IMR-90 (cell line): ENCODE measurements at places on chromosomes 1 and 21. TPM values are rescaled to one million over a fixed set of nuclear protein-coding genes. Genes with fewer than 3 reads are reported as not detected.

GRCh38 chr1:159853417-159854115 lies 8.9 kb downstream of the VSIG8 start:
- H3K4me3 ChIP-seq = peak overlapping the region; percentile 62; the same call in 1 of the 2 replicates
- H3K36me3 ChIP-seq = no peaks in the 10 kb centered on the region
- peak overlapping the region; percentile 75; the same call in 1 of the 2 replicates for H3K27ac ChIP-seq
- no peaks in the 10 kb centered on the region for H3K27me3 ChIP-seq

DNA sequence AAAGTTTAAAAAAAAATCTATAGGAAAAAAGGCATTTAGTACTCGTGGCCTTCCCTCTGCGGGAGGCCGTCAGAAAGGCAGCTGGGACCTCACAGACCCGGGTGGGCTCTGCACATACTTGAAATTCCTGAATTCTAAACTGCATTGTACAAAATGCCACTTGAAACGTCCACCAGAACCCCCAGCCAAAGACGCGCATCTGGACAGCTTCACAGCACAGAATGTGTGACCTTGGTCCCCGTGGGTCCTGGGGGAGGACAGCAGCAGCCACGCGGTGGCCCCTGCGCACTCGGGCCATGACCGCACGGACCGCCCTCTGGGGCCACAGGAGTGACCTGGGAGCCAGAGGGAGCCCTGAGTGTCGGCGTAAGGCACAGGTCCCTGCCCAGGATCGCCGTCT lies 20.6 kb upstream of the MRPS14 start:
- H3K27ac ChIP-seq = no peak overlapping the region
- no peaks in the 10 kb centered on the region for H3K36me3 ChIP-seq
- no peaks in the 10 kb centered on the region; the same call in 1 of the 2 replicates for H3K27me3 ChIP-seq
- no peak for DNase-seq
- no peaks in the 10 kb centered on the region for H3K4me1 ChIP-seq

Gene CBR3
- polyA plus RNA-seq = 15.4 and 18.7 TPM in 2 replicates

DNA sequence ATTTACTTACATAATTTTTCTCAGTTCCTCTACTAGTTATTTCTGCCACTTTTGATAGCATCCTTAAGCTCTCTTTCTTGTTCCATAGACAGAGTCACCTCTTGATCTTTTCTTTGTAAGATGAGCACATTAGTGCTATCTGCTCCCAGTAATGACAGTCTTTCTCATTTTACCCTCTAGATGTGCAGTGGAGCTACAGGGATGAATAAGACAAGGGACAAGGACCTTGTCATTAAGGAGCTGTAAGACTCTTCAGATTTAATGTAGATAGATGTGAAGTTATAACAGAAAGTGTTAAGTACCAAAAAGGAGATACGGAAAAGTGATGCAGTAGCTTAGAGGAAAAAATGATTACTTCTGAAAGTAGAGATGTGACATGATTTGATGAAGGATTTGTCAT lies 20.4 kb downstream of the SCP2 start:
- H3K36me3 ChIP-seq = peaks cover 6% of the 10 kb centered on the region
- no peaks in the 10 kb centered on the region for H3K4me1 ChIP-seq
- no peak for DNase-seq
- H3K27me3 ChIP-seq = no peaks in the 10 kb centered on the region
- no peak overlapping the region for H3K27ac ChIP-seq
- no peak overlapping the region for H3K4me3 ChIP-seq

DNA sequence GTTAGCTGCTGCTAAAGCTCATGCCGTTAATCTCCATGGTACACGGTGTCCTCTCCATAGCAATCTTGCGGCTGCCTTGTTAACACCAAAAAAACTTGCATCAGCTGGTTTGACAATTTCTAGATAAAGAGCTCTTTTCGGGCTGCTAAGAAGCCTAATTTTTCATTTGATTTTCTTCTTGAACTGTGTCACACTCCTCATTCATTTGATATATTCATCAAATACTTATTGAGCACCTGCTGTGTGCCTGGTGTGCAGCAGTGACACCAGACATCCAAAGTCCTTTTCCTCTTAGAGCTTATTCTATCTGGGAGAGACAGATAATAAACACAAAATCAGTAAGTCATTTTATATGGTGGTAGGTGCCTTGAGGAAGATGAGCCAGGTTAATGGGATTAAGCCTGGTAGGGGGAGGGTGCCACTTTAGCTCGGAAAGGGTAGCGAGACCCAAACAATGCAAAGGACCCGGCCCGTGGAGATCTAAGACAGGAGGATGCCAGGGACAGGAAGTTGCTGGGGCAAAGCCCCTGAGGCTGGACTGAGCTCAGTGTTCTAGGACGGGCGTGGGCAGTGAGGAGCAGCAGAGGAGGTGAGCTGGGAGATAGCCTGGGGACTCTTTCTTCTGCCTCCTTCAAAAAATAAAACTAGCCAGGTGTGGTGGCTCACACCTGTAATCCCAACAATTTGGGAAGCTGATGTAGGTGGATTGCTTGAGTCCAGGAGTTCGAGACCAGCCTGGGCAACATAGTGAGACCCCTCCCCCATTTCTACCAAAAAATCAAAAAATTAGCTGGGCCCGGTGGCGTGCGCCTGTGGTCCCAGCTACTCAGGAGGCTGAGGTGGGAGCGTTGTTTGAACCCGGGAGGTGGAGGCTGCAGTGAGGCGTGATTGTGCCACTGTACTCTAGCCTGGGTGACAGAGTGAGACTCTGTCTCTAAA lies 50.7 kb upstream of the LGALS8 start:
- no peak for DNase-seq
- H3K27me3 ChIP-seq = peaks cover 4% of the 10 kb centered on the region; the same call in 1 of the 2 replicates
- H3K36me3 ChIP-seq = no peaks in the 10 kb centered on the region
- H3K4me3 ChIP-seq = no peak overlapping the region

Gene NCAM2
- 1.7 and 2.7 TPM in 2 replicates for polyA plus RNA-seq

- no peak overlapping the region for H3K4me3 ChIP-seq
- H3K4me1 ChIP-seq = no peaks in the 10 kb centered on the region
- no peak for DNase-seq
- H3K27ac ChIP-seq = no peak overlapping the region
- no peaks in the 10 kb centered on the region for H3K36me3 ChIP-seq
- no peaks in the 10 kb centered on the region for H3K27me3 ChIP-seq
Measured at GRCh38 chr1:18199462-18199861, 91.9 kb downstream of the IGSF21 start.

- peaks cover 32% of the 10 kb centered on the region for H3K4me1 ChIP-seq
- no peak overlapping the region for H3K27ac ChIP-seq
- no peak overlapping the region for H3K4me3 ChIP-seq
- DNase-seq = no peak
- no peaks in the 10 kb centered on the region for H3K27me3 ChIP-seq
Measured at GRCh38 chr1:230074270-230074669, 7.2 kb downstream of the GALNT2 start.

DNA sequence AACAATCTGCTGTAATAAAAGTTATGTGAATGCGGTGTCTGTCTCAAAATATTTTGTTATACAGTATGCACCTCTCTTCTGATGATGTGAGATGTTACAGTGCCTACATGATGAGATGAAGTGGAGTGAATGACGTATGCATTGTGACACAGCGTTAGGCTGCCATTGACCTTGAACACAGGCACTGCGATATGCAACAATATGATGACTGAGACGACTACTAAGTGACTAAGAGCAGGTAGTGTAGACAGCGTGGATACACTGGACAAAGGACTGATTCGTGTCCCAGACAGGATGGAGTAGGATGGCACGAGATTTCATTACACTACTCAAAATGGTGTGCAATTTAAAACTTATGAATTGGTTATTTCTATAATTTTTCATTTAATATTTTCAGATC lies 8.4 kb downstream of the SGIP1 start:
- peaks cover 24% of the 10 kb centered on the region for H3K36me3 ChIP-seq
- H3K27ac ChIP-seq = peak overlapping the region; percentile 63
- H3K4me1 ChIP-seq = peaks cover 36% of the 10 kb centered on the region
- no peaks in the 10 kb centered on the region for H3K27me3 ChIP-seq
- DNase-seq = peak; percentile 63

- H3K27ac ChIP-seq = no peak overlapping the region
- peak; percentile 77 for DNase-seq
- peaks cover 34% of the 10 kb centered on the region for H3K4me1 ChIP-seq
- no peak overlapping the region for H3K4me3 ChIP-seq
Measured at GRCh38 chr21:38955495-38955894, 149.8 kb downstream of the ETS2 start.

DNA sequence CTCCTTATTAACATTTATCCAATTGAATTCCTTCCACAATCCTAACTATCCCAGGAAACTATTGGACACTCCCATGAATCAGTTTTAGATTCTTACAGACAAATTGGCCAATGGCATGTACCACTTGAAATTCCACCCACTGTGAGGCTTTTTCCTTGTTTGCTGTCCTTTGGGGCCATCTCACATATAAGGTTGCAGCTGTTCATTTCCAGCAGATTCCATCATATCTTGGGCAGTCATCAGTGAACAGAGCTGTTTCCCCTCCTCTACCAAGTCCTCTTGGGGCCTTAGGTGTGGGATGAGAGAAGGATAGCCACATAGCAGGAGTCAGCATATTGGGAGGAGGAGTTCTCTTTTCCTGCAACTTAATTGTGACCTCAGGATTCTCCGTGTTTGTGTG lies 109.1 kb downstream of the HHAT start:
- no peak overlapping the region for H3K4me3 ChIP-seq
- H3K4me1 ChIP-seq = peaks cover 20% of the 10 kb centered on the region
- DNase-seq = peak; percentile 19

Gene TAF5L
- polyA plus RNA-seq = 16.8 and 18.6 TPM in 2 replicates

Gene LGR6
- polyA plus RNA-seq = not detected in 2 replicates

- no peaks in the 10 kb centered on the region for H3K36me3 ChIP-seq
- peaks cover 13% of the 10 kb centered on the region for H3K4me1 ChIP-seq
Measured at GRCh38 chr1:232610192-232610901, 19.6 kb downstream of the SIPA1L2 start.

Gene AGPAT3
- 36.2 and 38.7 TPM in 2 replicates for polyA plus RNA-seq

- no peak overlapping the region for H3K4me3 ChIP-seq
- H3K4me1 ChIP-seq = no peaks in the 10 kb centered on the region
- no peak overlapping the region for H3K27ac ChIP-seq
- H3K36me3 ChIP-seq = no peaks in the 10 kb centered on the region
- no peak for DNase-seq
Measured at GRCh38 chr21:26437326-26438009, 135.6 kb downstream of the CYYR1 start.

DNA sequence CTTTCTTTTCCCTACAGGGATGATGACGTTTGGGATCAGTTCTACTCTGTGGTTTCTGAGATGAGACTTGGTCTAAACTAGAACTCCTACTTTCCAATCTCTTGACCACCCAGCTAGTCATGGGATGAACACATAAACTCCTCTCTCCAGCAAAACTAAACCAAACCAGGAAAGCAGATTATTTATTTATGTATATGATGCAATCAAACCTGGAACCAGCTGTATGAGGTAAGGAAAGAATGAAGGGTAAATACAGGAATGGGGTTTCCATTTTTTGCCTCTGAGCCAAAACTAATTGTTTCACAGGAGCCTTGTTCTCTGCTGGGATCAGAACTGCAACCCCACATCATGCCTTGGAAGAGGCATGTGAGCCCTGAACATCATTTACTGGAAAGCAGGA lies 3.3 kb upstream of the AGT start:
- no peaks in the 10 kb centered on the region for H3K36me3 ChIP-seq
- H3K27me3 ChIP-seq = no peaks in the 10 kb centered on the region
- peaks cover 11% of the 10 kb centered on the region for H3K4me1 ChIP-seq
- peak; percentile 61 for DNase-seq
- H3K27ac ChIP-seq = no peak overlapping the region
- H3K4me3 ChIP-seq = no peak overlapping the region

- H3K4me1 ChIP-seq = peaks cover 7% of the 10 kb centered on the region
- DNase-seq = no peak
- peaks cover 14% of the 10 kb centered on the region; the same call in 1 of the 2 replicates for H3K36me3 ChIP-seq
- no peak overlapping the region for H3K4me3 ChIP-seq
Measured at GRCh38 chr1:16970132-16970910, 10.1 kb downstream of the MFAP2 start.

DNA sequence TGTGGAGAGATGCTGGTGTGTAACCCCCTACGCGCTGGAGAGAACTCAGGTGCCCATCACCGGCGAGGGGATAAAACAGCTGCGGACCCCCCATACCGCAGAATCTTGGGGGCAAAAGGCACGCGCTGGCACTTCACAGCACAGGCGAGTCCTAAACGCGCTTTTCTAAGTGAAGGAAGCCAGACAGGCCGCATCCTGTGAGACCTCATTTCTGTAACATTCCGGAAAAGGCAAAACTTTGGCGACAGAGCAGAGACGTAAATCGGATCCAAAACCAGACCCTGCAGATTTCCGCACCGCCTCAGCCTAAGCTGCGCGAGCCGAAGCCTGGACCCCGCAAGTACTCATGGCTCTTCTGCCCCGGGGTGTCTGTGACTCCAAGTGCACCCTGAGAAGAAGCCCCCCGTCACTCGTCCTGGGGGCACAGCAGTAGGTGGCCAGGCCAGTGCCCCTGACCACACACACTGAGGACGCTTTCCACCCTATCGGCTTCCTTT lies 60.9 kb downstream of the SLX9 start:
- H3K4me1 ChIP-seq = peaks cover 3% of the 10 kb centered on the region
- no peak overlapping the region for H3K27ac ChIP-seq
- H3K4me3 ChIP-seq = no peak overlapping the region
- DNase-seq = no peak
- H3K36me3 ChIP-seq = no peaks in the 10 kb centered on the region
- H3K27me3 ChIP-seq = peaks cover 10% of the 10 kb centered on the region; the same call in 1 of the 2 replicates

DNA sequence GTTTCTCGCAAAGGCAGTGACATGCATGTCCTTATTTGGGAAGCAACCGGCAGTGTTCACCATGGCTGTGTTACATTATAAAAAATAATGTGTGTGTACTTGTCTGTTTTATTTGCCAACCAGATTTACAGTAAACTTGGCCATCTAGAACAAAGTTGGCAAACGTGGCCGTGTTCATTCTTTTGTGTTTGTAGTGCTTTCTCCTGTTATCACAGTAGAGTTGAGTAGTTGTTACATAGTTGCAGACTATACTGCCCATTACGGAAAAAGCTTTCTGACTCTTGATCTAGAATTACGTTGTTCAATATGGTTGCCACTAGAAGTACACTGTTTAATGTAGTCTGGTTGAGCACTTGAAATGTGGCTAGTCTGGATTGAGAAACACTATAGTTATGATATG lies 19.4 kb downstream of the SOAT1 start:
- H3K27ac ChIP-seq = no peak overlapping the region
- H3K4me3 ChIP-seq = no peak overlapping the region
- no peaks in the 10 kb centered on the region for H3K27me3 ChIP-seq
- H3K4me1 ChIP-seq = peaks cover 2% of the 10 kb centered on the region; the same call in 1 of the 2 replicates
- DNase-seq = no peak

GRCh38 chr1:54413295-54413694 lies 7.1 kb upstream of the SSBP3 start:
- peaks cover 20% of the 10 kb centered on the region for H3K27me3 ChIP-seq
- H3K36me3 ChIP-seq = no peaks in the 10 kb centered on the region
- peaks cover 7% of the 10 kb centered on the region for H3K4me1 ChIP-seq
- H3K4me3 ChIP-seq = no peak overlapping the region
- DNase-seq = peak; percentile 62
- no peak overlapping the region for H3K27ac ChIP-seq

Gene SIK1
- 1.9 and 4.0 TPM in 2 replicates for polyA plus RNA-seq
